ENCODE measurements at places on chromosomes 7 and 10. TPM values are rescaled to one million over a fixed set of nuclear protein-coding genes. Genes with fewer than 3 reads are reported as not detected.

TMEM196 gene
- not detected for polyA plus RNA-seq

CYP2C8 gene
- polyA plus RNA-seq: 0.04 TPM

DNA sequence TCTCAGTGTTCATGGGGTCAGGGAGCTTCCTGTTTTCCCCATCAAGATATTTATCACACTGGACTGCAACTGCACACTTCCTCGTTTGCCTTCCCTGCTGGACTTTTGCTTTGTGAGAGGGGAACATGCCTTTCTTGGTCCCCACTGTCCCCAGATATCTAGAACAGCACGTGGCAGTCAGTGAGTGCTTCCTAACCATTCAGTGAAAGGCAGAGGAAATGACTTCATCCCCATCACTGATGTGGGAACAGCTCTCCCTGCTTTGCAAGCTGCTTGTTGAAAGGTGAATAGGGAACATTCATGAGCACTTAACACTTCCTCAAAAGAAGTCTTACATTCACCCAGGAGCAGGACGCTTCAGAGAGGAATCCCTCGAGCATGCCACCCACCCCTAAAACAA, 135.4 kb downstream of the MYOF start:
- no peak for DNase-seq

- DNase-seq: no peak
Measured at GRCh38 chr7:95255691-95256090, 68.6 kb downstream of the PON1 start.

- no peak for DNase-seq
Measured at GRCh38 chr10:88063861-88064557, 200.6 kb downstream of the PTEN start.

DNA sequence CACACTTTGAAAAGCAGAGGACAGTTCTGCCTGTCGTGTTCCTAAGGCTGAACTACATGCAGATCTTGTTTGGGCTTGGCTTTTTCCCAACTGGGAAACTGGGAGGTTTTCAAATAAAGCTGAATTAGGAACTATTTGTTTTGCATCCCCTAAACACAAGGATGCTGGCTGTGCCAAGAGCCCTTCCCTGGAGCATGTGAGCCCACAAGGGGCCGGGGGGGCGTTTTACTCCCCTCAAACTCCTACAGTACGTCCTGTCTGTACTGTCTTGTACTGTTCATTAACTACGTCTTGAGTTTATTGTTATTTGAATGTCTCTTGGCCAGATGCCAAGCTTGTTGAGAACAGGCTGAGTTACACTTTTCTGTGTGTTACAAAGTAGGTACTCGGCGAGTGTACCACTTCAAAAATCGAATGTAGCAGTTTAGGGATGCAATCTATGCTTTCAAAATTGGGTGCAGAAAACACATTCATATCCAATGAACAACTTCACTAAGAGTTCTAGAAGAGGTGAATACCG, 94.9 kb downstream of the GFRA1 start:
- no peak for DNase-seq

SPDYE9 gene
- polyA plus RNA-seq: not detected

- peak; percentile 18 for DNase-seq
Measured at GRCh38 chr7:141362580-141363435, 188.4 kb upstream of the AGK start.

DNA sequence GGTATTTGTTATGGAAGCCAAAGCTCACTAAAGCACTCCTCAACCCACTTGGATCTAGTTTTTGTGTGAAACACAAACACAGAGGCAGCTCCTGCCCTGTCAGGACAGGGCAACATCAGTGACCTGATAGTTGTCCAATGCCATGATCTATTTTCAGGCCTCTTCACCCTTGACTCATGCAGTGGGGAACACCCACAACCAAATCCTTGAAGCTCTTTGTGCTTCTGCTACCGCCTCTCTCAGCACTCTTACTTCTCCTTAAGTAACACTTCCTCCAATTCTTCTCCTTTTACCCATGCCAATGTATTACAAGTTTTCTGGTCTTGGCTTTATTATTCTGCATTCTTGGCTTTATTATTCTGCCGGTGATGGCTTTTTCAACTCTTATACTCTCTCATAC, 425.3 kb downstream of the INHBA start:
- DNase-seq: no peak

DNA sequence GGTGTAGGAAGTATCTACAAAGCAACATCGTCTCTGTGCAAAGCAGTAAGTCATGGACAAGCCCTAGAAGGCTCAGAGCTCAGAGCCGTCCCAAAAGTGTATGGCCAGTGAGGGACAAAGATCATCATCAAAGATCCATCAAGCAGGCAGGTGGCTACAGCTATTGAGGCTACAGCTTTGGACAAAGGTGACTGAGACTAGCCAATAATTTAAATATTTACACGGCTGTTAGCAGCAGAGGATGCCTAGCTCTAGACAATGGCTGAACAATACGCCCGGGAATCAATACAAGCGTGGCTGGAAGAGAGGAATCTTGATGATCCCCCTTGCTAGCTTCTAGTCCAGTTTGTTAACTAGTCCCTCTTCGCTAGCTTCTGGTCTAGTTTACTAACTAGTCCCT, 17.9 kb downstream of the NMT2 start:
- no peak for DNase-seq

PNLIP gene
- not detected for polyA plus RNA-seq

DNA sequence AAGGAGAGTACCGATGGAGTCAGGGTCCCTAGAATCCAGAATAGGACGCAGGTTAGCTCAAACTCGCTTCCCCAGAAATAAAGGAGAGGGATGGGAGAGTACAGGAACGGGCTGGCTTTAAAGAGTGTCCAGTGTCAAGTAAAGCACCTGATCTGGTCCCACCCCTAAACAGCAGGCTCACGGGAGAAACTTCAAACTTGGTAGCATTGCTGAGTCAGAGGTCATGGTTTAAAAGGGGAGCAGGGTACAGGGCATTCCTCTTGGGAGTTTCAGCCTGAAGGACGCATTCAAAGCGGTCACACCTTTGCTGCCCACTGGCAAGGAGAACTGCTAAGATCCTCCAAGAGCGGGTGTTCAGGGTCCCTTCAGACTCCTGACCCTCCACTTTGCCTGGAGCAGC, 140.7 kb downstream of the GLI3 start:
- DNase-seq: no peak

DNA sequence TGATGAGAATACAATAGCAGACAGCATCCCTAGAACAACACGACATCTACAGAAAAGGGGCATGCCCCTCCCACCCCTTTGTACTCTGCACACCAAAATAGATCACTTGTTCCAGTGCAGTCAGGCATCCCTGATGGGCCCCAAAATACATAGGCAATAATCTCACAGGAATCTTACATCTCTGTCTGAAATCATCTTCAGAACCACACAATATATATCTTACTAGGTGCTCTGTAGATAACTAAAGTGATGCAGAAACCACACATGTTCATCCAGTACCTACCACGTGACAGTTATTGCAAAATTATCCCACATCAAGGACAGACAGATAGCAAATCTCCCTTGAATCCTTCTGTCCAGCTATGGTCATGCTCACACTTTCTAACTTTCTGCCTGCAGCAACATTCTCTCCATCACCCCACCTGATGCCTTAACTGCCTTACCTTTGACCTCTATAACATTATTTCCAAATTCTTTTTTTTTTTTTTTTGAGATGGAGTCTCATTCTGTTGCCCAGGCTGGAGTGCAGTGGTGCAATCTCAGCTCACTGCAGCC, 30.7 kb downstream of the ST8SIA6 start:
- no peak for DNase-seq

EBF3 gene
- polyA plus RNA-seq: 0.31 TPM

DNA sequence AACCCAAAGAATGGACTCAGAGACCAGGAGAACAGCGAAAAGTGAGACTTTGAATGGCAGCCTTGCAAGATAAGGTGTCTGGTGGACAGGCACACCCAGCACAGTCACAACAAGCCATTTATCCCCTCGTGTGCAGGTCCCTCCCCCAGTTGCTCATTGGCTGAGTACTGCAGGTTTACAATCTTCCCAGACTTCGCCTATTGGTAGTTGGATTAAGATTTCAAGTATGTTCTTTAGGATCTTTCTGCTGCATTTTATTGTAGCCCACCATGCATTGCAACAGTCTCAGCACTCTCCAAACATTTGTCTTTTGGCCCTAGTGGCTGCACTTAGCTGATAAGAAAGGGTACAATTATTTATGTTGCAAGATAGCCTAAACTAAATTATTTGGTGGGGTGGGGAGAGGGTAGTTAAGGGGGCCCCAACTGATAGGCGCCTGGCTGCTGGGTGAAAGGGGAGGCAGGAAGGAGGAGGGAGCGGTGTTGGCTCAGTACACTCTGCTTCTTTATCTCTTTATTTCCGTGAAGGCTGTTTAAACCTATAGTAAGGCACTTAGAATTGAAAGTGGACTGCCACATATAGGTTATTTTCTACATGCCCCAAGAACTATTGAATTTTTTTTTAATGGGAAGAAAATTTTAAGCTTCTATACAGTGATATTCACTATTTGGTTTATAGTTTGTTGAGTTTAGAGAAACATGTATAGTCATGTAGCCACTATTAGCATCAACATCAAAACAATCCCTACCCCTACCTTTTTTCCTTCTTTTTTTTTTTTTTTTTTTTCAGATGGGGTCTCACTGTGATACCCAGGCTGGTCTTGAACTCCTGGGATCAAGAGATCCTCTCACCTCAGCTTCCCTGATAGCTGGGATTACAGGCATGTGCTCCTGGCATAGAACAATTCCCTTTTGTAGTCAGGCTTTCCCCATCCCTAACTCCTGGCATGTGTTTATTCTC, 54.2 kb downstream of the GUSB start:
- DNase-seq: no peak

GSAP gene
- polyA plus RNA-seq: 7.0 TPM

STEAP2 gene
- polyA plus RNA-seq: 5.1 TPM

LLCFC1 gene
- polyA plus RNA-seq: not detected

NKX2-3 gene
- not detected for polyA plus RNA-seq

DNA sequence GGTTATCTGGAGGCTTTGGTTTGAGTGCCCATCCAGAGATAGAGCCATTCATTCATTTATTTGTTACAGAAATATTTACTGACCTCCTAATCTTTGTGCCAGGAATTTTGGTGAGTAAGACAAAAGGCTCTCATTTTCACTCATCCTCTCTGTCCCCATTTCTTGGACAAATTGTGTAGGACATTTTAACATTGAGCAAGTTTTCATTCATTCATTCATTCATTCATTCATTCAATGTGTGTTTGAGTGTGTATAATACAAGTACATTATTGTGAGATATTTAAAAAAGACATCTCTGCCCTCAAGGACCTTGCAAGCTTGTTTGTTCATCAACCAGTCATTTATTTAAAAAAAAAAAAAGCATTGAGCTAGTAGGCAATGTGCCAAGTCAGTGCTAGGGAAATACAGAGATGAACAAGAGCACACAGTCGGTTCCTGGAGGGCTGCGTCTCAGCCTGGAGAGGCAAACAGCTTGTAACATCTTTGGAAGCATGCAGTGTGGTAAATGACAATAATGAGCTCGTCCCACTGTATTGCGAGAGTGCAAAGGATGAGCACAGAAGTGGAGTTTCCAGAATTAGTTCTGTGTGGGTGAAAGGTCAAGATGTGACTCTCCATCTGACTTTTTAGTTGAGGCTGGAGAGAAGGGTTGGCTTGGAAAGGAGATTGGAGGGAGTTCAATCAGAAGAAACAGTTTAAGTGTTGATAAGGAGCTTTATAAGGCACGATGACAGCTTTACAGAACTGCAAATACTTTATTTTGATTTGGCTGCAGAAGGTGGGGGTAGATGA, 50.5 kb upstream of the HBP1 start:
- no peak for DNase-seq

FKBP9 gene
- 248 TPM for polyA plus RNA-seq

GRID1 gene
- 0.20 TPM for polyA plus RNA-seq

SLC18A2 gene
- not detected for polyA plus RNA-seq

DNA sequence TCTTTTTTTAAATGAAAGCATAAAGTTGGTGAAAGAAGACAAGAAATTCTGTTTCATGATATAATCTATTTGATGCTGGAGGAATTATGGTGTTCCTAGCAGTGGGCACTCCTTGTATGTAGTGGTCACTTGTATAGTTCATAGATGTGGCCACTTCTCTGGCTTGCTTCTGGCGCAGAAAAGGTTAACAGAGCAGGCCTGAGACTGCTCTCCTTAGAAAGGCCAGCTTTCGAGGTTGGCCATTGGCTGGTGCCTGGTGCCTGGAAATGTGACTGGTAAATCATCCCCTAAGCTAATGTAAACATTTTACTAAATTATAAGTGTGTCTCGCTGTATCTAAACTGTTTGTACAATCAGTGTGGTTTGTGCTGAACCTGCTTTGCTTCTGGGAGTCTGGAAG, 276.1 kb downstream of the PHTF2 start:
- no peak for DNase-seq

DNA sequence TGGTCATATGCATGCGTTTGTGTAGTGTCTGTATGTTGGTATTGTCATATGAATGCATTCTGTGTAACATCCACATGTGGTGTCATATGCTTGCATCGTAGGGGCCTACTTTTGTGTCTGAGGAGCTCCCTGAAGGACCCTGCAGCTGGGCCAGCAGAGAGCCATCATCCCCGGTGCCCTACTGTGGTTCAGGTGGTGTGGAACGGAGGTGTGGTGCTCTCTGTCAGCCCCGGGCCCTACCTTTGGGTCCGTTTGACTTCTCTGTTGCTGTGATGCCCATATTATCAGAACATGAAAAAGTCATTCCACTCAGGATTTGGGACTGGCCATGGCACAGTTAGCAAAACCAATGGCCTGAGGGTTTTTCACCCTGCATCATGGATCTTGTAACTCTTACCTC, 217.9 kb downstream of the ADARB2 start:
- no peak for DNase-seq

DNAJC12 gene
- polyA plus RNA-seq: 0.13 TPM

- DNase-seq: no peak
Measured at GRCh38 chr7:19403691-19404090, 258.5 kb upstream of the FERD3L start.

ARL3 gene
- polyA plus RNA-seq: 8.1 TPM

Data from BJ (cell line).